ENCODE measurements at places on chromosomes 1 and 21. TPM values are rescaled to one million over a fixed set of nuclear protein-coding genes. Genes with fewer than 3 reads are reported as not detected.

- H3K27me3 ChIP-seq, result no peaks in the 10 kb centered on the region
- H3K27ac ChIP-seq, result no peak overlapping the region
- DNase-seq, result no peak
- H3K36me3 ChIP-seq, result no peaks in the 10 kb centered on the region
These were observed 50.8 kb upstream of the BOLA1 start for GRCh38 chr1:149848340-149849110.

DNA sequence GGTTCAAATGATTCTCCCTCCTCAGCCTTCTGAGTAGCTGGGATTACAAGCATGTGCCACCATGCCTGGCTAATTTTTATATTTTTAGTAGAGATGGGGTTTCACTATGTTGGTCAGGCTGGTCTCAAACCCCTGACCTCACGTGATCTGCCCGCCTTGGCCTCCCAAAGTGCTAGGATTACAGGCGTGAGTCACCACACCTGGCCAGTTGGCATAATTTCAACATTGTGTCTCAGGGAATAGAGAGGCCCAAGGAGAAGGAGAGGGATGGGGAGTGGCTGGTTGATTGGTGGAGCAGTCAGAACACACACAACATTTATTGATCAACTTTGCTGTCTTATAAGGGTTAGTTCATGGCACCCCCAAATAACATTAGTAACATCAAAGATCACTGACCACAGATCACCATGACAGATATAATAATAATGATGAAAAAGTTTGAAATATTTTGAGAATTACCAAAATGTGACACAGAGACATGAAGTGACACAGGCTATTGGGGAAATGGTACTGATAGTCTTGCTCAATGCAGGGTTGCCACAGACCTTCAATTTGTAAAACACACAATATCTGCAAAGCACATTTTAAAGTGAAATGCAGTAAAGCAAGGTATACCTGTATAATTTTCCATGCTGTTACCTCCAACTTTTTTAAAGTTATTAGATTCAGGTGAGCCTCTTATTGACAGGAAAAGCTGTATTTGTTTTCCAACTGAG lies 15.8 kb upstream of the CYB5R1 start:
- no peak overlapping the region for H3K27ac ChIP-seq
- DNase-seq, result no peak
- H3K4me1 ChIP-seq, result no peaks in the 10 kb centered on the region

DNA sequence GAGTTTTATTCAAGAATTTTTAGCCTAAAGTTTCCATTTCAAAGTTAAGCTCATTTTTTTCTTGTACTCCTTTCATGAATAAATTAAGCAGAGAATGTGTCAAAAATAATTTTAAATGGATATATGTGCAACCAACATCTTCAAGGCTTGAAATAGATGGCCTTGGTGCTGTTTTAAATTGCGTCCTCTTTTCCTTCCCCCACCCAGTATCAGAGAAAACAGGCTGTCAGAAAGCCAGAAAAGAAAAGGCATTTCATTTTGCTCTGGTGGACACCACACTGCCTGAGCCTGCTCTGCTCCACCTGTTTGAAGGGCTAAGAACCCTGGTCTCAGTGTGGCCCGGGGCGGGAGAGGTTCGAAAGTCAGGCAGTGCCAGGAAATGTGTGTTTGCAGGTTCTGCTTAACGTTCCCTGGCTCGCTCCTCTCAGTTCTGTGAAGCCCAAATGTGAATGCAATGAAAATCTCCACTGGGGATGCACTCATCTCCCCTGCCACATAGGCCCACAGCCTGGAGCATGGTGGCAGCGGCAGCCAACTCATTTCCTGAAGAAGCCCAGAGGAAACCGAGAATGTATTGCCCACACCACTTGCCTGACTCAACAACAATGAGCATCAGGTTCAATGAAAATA lies 134.4 kb downstream of the SDCCAG8 start:
- no peak for DNase-seq
- H3K4me3 ChIP-seq, result no peak overlapping the region
- no peak overlapping the region for H3K27ac ChIP-seq
- no peaks in the 10 kb centered on the region for H3K36me3 ChIP-seq

GRCh38 chr1:196545222-196545621 lies 63.0 kb downstream of the KCNT2 start:
- H3K36me3 ChIP-seq, result no peaks in the 10 kb centered on the region
- no peak for DNase-seq
- no peaks in the 10 kb centered on the region for H3K27me3 ChIP-seq
- no peak overlapping the region for H3K4me3 ChIP-seq
- no peaks in the 10 kb centered on the region for H3K4me1 ChIP-seq
- H3K27ac ChIP-seq, result no peak overlapping the region

Gene FCGR1A
- 12.8 TPM for total RNA-seq

GRCh38 chr21:45929449-45929848 lies 52.1 kb upstream of the COL6A1 start:
- H3K4me3 ChIP-seq, result no peak overlapping the region
- H3K36me3 ChIP-seq, result no peaks in the 10 kb centered on the region
- DNase-seq, result no peak
- no peaks in the 10 kb centered on the region for H3K4me1 ChIP-seq

All from upper lobe of left lung (tissue), 6 donors.